ENCODE measurements at places on chromosomes 5 and 9.

DNA sequence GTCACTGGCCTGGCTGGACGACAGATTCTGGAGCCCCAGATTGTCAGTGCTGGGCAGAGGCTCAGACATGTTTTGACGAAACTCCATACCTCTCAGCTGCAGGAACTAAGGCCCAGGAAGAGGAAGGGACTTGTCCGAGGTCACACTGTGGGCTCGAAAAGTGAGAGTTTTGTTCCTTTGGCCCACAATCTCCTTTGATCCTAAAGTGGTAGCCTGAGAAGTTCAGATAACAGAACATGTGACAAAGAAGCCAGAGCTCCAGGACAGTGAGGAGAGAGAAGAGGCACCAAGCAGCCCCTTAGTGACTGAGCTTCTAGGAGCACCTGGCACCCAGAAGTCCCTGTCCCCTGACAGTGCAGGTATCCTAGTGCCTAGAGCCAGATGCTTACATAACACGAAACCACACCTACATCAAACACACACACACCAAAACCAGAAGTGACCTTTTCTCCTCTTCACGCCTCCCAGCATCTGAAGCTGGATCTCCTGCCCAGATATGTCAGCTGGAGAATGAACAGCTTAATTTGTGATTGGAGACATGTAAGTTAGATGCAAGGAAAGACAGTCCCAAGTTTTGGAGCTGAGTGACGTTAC lies 88.9 kb downstream of the ADRB2 start:
- DNase-seq: no peak

DNA sequence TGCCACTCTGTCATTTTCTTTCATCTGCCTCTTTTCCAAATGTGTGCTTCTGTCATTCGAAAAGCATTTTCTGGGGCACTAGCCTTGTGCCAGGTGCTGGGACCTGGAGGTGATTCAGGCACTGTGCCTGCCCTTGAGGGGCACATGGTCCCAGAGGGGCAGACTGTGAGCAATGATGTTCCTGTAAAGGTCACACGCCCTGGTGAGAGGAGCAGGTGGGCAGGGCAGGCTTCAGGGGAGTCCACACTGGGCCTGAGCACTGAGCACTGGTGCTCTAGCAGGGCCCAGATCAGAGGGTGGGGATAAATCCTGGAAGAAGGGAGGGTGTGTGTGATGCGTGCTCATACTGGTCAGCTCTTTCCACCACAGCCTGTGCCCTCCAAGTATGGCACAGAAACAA lies 77.8 kb downstream of the COL15A1 start:
- no peak for DNase-seq

DNA sequence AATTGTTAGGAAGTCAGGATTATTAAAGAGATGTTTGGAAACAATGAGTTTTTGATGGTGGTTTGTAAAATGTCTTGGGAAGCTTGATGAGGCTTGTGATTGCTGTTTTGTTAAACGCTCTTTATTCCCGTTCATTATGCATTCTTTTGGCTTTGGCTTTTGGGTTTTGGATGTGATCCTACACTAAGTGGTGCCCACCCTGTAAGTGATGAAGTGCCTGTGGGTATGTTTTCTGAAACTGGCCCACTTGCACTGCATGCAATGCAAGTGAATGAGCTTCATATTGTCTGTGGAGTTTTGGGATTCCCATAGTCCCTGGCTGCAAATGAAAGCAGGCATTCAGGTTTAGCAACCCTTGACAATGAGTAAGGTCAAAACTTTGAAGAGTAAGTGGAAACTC lies 1035.5 kb upstream of the WWC1 start:
- DNase-seq: no peak

DNA sequence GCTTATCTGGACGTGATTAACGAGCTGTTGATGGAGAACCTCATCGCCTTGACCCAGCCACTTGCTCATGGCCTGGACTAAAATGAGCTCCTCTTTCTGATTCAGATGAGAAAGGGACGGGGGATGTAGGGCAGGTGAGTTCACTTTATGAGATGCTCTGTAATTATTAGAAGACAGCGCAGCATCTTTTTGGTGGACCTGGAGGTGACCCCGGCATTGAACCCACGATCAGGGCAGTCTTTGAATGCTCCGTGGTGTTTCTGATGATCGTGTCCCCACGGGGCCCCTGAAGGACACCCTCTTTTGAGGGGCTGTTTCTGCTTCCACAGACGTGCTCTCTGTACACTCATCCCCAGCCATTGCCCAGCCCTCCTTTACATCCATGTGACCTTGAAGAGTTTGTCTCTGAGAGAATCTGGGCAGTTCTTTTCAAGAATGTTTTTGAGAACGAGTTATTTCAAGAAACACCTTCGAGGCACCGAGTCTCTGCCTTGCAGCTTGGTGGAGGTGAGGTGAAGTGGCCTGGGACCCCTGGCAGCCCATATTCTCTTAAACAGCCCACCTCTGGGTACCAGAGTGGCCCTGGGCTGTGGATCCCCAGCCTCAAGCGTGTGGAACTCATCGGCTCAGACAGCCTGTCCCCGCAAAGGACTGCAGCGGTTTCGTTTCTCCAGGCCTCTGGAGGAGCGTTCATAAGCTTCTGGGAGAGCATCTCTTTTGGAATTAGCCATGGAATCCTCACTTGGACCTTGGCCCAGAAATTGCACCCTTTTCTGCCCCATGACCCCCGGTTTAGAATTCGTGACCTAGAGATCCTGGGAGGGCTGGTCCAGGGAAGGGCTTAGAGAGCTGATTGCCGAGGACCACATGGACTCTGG lies 50.3 kb downstream of the COL5A1 start:
- no peak for DNase-seq

DNA sequence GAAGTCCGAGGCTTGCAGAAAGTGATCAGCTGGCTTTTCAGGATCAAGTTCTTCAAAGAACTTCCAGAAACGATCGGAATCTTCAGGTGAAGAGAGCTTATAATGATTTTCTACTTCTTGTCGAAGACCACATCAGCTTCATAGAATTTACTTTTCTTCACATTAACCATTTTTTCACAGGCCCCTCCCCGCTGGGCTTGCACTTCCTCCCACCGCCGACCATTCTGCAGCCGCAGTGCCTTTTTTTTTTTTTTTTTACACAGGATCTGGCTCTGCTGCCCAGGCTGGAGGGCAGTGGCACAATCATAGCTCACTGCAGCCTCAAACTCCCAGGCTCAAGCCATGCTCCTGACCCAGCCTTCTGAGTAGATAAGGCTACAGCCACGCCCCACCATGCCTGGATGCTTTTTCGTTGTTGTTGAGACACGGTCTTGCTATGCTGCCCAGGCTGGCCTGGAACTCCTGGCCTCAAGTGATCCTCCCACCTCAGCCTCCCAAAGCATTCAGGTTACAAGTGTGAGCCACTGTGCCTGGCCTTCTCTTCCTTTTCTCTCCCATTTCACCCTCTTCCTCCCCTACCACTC lies 15.3 kb upstream of the RNF130 start:
- DNase-seq: no peak

DNA sequence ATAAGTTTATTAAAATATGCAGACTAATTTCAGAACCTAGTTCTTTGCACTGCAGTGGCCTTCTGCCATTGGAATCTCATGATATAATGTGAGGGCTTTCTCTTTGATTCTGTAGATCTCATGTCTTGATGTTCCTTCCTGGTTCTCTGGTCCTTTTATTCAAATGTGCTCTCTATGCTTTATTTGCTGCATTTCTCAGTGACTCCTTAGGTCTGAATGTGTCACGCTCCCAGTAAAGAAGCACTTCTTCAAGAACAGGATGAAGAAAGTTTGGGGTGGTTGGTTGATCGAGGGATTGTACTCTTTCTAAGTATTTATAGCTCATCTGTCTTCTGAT lies 122.6 kb downstream of the GDNF start:
- no peak for DNase-seq

DNA sequence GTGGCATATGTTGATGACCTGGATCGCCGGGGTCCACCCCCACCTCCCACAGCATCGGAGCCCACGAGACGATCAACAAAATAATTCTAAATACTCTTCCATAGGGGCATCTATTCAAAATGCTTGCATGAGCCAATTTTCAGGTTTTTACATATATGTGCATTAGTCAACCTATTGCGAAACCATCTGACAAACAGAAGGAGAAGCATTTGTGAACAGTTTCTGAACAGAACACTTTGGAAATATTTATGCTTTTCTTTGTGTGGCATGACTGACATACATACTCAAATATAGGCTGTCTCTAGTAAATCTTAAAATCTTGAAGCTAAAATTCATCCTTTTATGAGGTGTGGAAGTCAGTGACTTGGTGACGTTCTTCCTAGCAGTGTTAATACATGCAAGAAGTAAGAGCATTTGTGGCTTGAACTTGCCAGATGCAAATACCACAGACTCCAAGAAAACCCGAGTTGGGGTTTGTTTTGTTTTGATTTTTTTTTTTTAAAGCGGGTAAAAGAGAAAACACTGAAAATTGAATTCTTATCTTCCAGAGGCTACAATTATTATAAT lies 5.3 kb downstream of the GPR151 start:
- no peak for DNase-seq

DNA sequence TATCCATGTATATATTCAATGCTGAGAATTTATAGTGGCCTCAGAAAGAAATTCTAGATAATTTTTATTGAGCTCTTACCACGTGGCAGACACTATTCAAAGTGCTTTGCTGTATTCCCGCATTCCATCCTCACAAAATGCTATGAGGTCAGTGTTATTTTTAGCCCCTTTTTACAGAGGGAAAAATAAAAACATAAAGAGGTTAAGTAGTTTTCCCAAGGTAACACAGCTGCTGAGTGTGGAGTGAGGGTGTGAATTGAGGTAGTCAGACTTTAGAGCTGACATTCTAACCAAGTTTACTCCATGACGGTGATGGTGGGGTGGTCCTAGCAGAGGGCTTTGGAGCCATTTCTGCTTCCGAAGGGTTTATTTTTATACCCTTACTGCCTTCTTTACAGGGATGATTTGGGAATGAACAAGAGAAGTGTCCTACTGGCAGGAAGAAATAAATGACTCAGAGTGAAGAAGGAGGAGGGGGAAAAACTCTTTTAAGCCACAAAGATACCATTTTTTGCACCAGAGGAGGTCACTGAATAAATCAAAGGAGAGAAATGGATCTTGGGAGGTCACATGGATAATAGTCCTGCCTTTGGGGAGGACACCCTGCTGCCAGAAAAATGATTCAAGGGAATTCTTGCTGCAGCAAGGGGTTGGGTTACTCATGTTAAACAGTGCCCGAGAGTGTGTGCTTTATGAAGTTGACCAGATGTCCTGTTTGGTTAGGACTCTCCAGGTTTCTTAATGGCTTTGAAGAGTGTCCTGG lies 76.1 kb downstream of the HMHB1 start:
- DNase-seq: no peak

GRCh38 chr5:160197341-160198144 lies 31.8 kb upstream of the FABP6 start:
- no peak for DNase-seq

- no peak for DNase-seq
Observed at GRCh38 chr9:117189121-117189520, 225.7 kb downstream of the ASTN2 start.

DNA sequence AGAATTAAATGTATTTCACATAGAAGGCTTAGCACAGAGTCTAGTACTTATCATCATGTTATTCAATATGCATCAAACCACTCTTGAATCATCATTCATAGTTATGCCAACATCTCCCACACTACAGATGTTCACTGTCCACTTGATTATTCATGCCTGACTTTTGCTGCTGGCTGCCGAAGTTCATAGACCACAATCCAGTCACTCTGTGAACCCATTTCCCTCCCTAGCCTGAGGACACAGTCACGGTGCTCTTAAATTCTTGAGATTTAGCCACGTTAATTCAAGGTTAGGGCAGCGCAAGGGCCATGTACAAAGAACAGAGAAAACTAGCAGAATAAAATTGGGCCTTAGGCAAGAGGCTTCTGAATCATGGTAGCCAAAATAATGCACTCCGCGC lies 32.4 kb downstream of the ABCA1 start:
- no peak for DNase-seq

DNA sequence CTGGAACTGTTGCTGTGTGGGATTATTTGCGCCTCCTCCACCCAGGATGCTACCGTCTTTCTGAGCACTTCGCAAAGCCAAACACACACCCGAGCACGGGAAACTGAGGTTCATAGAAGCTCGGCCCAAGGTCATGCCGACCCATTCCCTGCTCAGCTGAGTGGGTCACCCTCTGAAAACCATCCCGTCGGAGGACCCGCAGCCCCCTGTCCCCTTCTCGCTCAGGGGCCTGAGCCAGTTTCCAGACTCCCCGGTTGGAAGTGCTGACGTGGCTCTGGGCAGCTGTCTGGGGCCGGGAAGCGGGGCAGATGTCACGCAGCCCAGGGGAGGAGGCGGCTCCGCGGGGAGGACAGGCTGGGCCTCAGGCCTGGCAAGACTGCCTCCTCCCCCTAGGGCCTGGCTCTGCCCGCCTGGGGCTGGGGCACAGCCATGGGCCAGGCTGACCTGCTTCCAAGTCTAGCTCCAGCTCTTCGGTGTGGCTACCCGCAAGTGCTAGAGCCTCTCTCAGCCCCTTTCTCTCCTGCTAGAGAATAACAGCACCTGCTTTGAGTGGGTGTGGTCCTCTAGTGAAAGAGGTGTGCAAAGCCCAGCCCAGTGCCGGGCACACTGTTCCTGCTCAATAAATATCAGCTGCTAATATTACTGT lies 9.9 kb upstream of the CXXC5 start:
- no peak for DNase-seq

DNA sequence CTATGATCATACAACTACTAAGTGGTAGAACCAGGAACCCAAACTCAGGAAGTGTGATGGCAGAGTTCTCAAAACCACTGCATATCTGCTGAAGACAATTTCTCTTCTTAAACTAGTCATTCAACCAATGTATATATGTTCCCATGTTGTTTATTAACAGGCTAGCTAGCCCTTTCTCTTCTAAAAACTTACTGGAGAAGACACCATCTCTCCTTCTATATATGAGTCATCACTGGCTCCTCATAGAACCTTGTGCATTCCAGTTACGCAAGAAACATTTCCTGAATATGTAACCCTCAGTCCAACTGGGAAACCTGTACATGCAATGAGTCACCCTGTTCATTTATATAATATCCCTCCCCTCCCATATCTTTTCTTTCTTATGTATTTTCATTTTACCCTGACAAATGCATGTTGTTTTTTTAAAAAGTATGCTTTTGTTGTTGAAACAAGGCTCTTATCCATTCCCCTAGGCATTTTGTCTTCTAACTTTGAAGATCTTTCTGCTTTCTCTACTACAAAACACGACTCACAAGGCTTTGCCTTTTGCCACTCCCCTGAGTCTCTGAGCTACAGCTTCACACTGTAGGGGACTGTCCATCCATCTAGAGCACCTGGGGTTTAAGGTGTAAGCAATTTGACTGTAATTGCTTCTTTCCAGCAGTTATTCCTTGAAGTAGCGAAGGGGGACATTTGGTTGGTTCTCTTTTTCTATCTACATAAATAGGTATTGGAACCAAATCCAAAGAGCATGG lies 119.5 kb downstream of the ANXA1 start:
- DNase-seq: no peak

DNA sequence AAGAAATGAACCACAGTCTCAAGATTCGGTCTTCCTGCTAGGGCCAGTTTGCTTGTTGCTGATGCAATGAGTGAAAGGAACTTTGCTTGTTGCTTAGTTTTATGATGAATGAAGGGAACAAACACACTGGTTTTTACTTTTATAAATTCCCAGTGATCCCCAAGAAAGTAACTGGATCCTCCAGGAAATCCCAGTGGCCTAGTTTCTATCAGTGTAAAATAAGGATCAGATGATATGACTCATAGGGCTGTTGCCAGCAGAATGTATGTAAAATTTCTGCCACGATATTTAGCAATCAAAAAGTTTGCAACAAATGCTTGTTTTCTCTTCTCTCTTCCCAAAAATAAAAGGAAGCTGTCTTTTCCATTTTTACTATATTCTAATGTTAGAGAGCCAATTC lies 160.1 kb upstream of the CDKN2B start:
- no peak for DNase-seq

Data from activated CD4-positive, alpha-beta T cell treated with anti-CD3 and anti-CD28 coated beads, Interleukin-2, amount 50 U/mL, for 48 hours (primary cell).